ENCODE measurements at places on chromosomes 11 and 22.

- no peak for DNase-seq
Observed at GRCh38 chr11:124872741-124873140, 7.5 kb downstream of the ROBO3 start.

DNA sequence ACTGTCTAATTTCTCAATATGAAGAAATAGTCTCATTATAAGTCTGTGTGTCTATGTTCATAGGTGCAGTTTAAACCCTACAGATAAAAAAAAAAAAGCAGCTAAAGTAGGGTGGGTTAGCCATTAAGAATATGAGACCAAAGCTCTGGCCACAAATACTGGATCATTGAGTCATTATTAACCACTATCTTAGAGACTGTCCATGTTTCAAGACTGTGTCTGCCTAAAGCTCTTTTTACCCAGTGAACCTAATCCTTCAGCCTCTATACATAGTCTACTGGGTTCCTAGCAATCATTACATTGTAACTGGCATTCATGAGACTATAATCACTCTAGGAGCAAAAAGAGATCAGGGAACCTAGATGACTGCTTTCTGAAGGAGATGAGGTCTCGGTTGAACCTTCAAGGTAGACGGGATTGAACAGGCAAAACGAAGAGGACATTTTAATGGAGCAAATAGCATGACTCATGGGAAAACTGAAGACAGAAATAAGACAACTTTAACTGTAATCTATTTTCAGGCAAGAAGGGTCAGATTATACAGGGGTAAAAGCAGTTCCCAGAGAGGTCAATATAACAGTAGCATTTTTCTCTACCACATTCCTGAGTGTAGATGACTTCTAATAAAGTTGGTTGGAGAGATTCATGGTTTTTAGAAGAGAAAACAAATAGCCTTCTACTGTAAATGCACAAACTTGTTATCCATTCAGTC lies 64.0 kb upstream of the FIBIN start:
- DNase-seq, result no peak

DNA sequence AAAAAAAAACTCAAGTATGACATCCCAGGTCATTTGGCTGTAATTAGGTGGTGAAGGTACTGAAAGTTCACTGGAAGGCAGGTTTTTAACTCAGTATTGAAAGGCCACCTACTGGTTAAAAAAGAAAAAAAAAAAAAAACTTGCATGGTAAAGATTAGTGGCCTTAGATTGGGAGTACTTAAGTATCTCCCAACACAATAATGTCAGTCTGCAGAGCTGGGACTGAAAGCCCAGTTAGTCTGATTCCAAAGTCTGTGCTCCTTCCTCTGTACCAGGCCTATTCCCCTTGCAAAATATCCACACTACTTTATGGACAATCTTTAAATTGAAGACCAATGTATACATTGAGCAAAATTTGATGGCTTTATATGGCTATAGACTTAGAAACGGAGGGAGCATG lies 85.5 kb downstream of the NOX4 start:
- no peak for DNase-seq

- DNase-seq, result no peak
Observed at GRCh38 chr22:29065468-29066190, 4.0 kb upstream of the C22orf31 start.

DNA sequence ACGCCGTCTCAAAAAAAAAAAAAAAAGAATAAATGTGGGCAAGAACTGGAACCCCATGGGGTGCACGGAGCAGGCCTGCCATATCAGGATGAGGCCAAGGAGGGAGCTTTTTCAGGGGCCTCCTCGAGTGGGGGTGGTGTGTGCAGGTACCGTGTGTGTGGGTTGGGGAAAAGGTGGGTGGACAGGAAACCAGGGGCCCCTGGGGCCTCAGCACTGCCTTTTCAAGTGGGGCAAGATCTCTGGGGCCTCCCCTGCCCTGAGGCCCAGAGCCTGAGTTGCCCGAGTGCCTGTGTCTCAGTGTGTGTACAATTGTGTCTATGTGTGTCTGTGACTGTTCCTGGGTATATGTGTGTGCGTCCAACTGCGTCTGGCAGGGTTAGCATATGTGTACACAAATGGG lies 23.8 kb downstream of the TEF start:
- DNase-seq, result no peak

DNA sequence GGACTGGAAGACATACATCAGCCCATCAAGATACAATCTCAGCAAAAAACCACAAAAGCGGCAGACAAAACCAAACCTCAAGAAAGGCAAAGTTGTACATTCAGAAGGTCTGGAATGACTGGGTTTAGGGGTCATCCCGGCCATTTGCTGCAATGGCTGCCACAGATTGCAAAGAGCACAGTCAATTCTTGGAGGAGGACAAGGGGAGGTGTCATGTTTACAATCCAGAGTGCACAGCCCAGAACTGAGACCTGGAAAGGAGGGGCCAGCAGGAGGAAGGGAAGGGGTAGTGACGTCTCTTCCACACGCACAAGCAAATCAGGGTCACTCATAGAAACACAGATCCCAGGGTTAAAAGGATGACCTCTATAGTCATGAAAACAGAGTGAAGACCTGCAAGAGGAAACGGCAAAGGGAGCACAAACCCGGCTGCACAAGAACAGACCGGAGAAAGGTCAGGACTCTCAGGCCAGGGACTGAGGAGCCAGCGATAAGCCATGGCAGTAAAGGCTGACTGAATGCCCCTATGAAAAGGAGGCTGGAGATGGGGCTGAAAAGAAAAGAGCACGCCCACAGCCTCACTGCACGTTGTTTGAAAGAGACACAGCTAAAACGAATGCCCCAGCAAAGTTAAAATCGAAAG lies 18.2 kb upstream of the MUC5AC start:
- peak; percentile 33 for DNase-seq

DNA sequence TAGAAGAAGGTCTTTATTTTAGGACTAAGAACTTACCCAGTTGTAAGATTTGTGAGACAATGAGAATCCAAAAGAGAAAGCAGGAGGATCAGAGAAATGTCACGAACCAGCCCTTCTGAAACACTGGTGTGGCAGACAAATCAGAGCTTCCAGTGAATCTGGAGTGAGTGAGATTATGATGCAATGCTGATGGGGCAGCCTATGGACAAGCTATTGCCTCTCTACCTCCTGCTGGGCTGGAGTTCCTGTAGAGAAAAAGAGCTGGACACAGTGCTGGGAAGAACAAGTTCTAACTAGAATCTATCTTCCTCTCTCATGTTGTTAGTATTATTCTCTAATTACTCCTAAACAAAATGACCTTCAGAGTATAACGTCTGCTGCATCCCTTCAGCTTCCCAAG lies 12.0 kb upstream of the ANO3 start:
- no peak for DNase-seq

DNA sequence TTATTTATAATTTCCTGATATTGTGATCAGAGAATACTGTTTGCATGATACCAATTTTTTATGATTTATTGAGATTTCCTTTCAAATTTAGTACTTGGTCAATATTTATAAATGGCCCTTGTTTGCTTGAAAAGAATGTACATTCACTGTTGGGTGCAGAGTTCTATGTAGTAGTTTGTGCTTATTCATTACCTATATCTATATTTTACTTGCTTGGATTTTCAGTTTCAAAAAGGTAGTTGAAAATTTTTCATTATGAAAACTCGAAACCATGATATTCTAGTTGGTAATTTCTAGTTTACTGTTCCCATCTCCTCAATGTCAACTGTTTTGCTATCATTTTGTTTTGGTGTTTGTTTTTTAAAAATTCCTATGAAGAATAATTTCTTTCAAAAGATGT lies 155.7 kb downstream of the AASDHPPT start:
- DNase-seq, result no peak

GRCh38 chr11:62909107-62909894 lies 11.9 kb downstream of the CHRM1 start:
- DNase-seq, result peak; percentile 39

DNA sequence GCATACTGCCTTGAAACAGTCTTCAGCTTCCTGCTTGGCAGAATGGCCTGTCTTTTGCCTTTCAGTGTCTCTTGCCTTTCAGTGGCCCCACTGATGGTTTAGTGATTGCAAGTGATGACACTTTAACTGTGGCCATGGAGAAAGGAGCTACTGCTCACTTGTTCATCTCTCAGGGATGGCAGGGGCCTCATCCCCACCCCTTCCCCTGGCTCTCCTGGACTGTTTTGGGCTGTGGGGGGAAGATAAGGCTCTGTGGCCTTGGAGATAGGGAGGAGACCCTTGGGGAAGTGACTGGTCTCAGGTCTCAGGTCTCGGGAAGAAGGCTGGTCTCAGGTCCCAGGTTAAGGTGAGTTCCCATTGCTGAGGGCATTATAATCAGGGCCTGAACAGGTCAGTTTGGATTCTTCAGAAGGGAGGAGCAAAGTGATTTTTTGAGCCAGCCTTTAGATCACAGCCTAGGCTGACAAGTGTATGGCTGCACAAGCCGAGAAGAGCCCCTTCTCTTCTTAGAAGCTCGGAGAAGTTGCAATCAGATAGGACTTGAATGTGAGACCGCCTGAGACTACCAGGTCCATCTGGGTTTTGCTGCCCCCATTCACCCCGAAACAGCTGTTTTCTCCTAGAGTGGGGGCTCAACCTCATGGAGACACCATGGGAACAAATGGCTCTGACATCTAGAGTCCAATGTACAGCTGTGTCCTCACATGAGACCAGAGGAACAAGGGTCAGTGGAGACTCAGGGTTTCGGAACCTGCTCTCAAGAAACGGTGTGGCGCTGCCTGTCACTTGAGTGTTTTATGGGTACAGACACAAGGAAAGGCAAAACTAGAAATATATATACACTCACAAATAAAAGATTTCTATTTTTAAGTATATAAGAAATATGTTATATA lies 15.9 kb upstream of the P2RY2 start:
- DNase-seq, result no peak

DNA sequence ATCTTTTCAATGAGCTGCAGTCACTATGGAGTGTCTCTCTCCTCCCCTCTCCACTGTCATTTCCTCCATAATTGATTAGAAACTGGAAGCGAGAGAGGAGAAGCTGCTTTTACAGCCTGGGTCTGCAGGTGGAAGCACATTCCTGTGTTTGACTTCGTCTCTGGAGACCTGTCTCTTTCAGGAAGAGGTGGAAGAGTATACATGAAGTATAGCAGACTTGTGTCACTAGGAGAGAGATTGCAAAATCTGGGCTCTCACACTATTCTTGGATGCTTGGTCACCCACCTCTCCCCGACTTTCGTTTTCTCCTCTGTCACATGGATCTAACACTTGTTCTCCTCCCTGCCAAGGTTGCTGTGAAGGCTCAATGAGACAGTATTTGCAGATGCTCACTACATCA lies 323.3 kb downstream of the NTM start:
- DNase-seq, result no peak

- DNase-seq, result no peak
Observed at GRCh38 chr22:19376247-19376646, 55.3 kb downstream of the HIRA start.

DNA sequence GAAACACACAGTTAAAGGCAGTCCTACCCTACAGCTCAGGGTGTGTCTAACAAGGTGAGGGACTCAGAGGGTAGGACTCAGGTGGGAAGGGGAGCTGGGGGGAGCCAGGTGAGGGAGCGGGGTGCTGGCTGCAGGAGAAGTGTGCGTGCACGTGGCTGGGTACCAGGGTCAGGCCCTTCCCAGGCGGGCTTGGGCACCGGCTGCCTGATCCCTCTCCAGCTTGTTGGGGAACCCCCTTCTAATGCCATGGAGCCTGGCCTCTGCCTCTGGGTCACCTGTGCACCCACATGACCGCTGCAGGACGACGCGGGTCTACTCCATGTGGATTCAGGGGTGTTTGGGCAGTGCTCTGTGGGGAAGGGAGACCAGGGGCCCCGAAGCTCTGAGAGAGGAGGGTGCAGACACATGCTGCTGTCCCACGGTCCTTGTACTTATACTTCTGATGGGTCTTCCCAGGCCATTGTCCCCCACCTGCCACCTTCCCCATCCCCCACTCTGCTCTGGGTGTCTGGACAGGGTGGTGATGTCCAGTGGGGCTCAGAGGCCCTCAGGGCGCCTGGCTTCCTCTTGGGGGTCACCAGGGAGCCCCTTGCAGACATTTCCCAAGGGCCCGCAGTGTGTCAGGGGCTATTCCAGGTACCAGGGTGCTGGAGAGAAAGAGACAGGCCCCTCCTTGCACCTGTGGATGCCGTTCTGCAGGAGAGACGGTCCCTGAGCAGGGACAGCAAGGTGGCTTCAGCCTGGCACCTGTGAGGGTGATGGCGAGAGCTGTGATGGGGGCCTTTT lies 10.4 kb upstream of the MRGPRD start:
- no peak for DNase-seq

GRCh38 chr11:71489311-71490043 lies 36.5 kb downstream of the NADSYN1 start:
- peak; percentile 13 for DNase-seq

DNA sequence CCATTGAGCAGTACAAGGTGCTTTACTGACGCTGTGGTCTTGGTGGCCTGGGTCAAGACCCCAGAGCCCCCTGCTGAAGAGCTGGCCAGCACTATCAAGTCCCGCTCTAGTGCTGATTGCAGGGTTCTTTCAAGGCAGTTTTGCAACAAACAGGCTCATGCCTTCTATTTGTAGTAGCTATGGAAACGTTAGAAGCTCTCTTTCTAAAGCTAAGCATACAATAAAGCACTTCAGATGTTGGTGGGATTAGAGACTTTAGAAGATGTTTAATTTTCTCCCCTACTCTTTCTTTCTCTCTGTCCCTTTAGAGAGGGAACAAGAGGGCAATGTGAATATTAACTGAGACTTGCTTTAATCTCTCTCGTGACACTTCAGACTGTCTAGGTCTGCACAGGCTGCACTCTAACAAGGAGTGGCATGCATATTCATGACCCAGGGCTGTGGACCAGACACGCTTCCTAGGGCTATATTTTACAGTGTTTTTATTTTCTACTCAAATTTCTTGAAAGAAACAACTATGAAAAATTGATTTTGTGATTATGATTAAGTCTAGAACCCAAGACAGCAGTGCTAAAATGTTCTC lies 138.6 kb downstream of the WNT7B start:
- no peak for DNase-seq

- DNase-seq, result no peak
Observed at GRCh38 chr11:102986815-102987214, 31.3 kb upstream of the MMP13 start.

DNA sequence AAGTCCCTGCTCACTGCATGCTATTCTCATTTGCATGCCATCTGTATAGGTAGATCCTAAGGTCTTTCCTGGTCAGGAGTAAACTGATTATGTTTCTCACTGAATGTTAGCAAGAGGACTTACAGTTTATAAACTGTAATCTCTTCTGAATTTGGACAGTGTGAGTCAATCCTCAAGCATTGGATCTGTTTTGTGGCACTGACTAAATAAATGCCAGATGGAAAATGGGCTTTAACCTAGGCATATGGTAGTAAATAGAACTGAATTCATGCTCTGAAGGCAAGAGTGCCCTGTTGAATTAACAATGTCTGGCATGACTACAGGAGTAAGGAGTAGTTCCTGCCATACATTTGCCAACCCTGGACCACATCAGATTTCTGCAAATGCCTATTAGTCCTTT lies 11.4 kb downstream of the FAM181B start:
- no peak for DNase-seq
